ENCODE measurements at places on chromosomes 2 and 18. TPM values are rescaled to one million over a fixed set of nuclear protein-coding genes. Genes with fewer than 3 reads are reported as not detected.
A peak's percentile ranks its signal among the peaks of the same experiment; 100 is the strongest.

GRCh38 chr2:174342686-174343342 lies 8.1 kb downstream of the SP9 start:
- peak; percentile 81 for DNase-seq

The MAP2 gene
- total RNA-seq: not detected

The MROH2A gene
- total RNA-seq: not detected

- no peak for DNase-seq
Observed at GRCh38 chr2:60364491-60364890, 189.0 kb downstream of the BCL11A start.

The NEU2 gene
- total RNA-seq: not detected

The AFTPH gene
- total RNA-seq: 39.6 TPM

GRCh38 chr2:227717687-227718567 lies at the start of gene SLC19A3:
Gene SLC19A3, minus strand, starts transcription at chr2:227718028. Its CDS starts 15,710 bp downstream, at chr2:227702318.
- peak; percentile 58 for DNase-seq

DNA sequence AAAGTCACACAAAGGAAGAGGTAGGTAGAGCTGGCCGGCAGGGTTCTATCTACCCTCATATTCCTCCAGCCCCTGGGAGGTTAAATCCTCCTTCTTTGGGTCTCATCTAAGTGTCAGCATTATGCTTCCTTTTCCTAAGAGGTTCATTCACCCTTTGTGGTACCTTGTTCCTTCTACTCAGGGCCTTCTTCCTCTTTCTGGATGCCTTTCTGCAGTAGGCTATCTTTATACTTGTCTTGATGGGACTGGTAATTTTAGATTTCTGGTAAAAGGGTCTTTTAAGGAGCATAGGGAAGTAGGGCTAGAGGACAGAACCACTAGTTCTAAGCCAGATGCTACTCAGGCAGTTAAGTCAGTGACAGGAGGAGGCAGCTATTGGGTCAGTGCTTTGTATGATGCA lies 13.7 kb upstream of the TNP1 start:
- no peak for DNase-seq
